ENCODE measurements at places on chromosomes 2 and 18.
A peak's percentile ranks its signal among the peaks of the same experiment; 100 is the strongest.

GRCh38 chr2:85523062-85523902, 15.7 kb upstream of the MAT2A start:
- no peak for DNase-seq

DNA sequence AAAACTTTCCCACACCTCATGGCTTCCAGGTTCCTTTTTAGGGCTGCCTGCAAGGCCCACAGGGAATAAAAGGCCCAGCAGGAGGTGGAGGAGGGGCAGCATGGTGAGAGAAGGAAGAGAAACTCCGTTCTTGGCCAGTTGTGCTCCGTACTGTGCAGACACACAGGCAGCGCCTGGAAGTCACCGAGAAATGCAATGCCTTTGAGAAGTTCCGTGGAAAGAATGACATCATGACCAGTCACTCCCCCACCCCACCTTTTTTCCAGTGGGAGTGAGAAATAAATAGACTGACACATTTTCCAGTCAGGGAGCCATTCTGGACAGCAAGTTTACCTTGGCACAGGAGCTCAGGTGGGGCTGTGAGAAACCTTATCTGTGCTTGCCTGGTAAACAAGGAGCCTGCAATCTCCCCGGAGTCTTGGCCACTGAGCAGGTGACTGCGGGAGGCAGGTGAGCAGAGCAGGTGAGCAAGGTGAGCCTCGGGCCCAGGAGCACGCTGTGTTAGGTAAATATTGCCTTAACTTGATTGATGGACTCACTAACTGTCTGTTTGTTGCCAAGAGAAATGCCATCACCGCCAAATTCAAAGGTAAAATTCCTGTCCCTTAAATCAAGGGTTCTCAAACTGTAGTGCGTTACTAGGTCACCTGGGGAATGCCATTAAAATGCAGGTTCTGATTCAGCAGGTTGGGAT, 13.5 kb upstream of the LBH start:
- DNase-seq = peak; percentile 62

DNA sequence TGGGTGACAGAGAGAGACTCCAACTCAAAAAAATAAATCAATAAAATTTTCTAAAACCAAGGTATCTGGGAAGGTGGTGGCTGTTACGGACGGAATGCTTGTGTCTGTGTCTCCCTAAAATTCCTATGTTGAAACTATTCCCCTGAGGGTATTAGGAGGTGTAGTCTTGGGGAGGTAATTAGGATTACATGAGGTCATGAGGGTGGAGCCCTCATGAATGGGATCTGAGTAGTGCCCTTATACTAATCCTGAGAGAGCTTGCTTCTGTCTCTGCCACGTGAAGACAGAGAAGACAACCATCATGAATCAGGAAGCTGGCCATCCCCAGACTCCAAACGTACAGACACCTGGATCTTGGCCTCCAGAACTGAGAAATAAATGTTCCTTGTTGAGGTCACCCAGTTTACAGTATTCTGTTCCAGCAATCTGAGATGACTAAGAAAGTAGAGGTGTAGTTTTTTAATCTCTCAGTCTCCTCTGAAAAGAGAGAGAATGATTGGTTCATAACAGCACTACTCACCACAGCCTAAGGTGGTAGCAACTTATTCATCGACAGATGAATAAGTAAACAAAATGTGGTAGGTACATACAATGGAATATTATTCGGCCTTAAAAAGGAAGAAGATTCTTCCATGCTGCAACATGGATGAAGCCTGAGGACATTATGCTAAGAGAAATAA, 38.4 kb downstream of the TGFBRAP1 start:
- no peak for DNase-seq

DNA sequence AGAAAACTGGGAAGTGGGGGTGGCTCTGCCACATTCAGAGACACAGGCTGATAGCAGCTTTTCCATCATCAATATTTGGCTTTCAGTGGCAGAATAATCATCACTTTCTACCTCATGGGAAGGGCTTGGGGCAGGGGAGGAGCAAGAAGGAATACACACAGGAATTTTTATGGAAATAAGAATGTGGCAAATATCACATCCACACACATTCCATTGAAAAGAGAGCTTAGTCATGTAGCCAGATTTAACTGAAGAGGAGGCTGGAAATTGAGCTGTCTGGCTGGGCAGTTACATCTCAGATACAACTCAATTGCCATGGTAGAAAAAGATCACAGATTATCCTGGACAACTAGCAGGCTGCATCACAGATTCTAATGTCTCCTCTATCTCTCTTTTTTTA, 1474.0 kb upstream of the ACVR2A start:
- DNase-seq = no peak

- DNase-seq = no peak
Measured at GRCh38 chr2:240149943-240150784, 9.7 kb upstream of the OTOS start.

DNA sequence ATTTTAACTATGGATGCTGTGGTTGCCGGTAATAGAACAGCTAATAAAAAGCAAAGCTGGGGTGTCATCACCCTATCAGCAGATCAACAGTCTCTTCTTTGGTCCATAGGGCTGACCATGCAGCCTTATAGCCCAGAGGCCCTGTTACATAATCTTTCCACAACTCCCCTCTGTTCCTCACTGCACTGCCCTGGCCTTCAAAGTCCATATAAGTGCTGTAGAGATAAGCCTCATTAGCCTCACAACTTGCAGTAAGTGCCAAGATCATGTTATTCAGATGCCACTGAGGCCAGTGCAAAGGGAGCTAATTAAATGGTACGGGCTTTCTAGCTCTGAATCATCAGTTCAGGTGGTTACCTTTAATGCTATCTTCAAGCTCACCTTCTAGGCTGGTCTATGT, 89.7 kb upstream of the CXCR4 start:
- DNase-seq = no peak

DNA sequence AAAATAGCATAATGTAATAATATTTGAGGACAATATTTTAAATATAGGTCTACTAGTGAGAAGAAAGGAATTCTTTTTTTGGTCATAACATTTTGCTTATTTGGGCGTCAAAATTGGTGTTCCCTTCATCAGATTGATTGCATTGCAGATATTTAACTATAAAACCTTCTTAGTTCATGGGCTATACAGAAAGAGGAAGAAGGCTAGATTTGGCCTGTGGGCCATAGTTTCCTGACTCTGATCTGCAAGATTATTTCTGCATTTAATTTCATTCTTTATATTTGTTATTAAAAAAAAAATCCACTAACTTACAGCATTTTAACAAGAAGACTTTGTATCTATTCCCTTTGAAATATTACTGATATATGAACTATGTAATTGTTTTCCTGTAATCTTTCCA, 31.9 kb downstream of the PIKFYVE start:
- DNase-seq = no peak

GRCh38 chr2:127423880-127424279, 5.7 kb downstream of the PROC start:
- DNase-seq = no peak

GRCh38 chr2:190468814-190469569, 60.8 kb downstream of the MFSD6 start:
- peak; percentile 72 for DNase-seq

- DNase-seq = no peak
Measured at GRCh38 chr2:219698748-219699439, 71.5 kb downstream of the SLC4A3 start.

GRCh38 chr18:40956213-40956612, 998.8 kb upstream of the PIK3C3 start:
- no peak for DNase-seq

GRCh38 chr2:66434679-66435548, at the start of gene MEIS1:
MEIS1 (plus strand) TSS chr2:66435125; CDS start chr2:66435857, 732 bp downstream.
- peak; percentile 92 for DNase-seq

GRCh38 chr18:11118051-11118766, 31.2 kb downstream of the PIEZO2 start:
- DNase-seq = no peak

GRCh38 chr2:95381212-95382191, 21.0 kb upstream of the FAHD2A start:
- no peak for DNase-seq

DNA sequence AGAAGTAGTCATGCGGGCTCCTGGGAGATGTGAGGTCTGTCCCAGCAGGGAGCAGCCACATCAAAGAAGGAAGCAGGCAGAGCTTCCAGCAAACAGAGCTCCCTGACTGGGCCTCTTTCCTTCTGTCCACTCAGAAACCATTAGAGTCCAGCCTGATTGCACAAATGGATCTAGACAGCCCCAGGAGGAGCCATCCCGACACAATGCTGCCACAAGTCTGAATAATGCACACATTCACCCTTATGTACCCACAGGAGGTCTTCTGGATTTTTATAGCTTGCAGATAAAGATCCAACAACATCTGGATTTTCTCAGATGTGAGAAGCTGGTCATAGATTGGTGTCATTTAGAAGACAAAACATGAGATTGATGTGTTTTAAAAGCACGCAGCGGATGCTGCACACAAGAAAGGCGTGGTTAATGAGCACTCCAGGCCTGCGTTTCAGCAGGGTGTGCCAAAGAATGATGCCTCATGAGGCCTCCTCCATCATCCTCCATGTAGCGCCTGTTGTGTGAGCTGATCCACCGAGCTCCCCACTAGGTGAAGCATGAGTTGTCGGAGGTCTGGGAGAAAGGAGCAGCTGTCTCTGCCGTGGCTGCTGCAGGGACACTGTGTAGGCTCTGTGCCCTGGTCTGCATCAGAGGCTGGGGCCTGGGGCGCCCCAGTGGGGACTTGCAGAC, 60.6 kb downstream of the MTCL1 start:
- no peak for DNase-seq

DNA sequence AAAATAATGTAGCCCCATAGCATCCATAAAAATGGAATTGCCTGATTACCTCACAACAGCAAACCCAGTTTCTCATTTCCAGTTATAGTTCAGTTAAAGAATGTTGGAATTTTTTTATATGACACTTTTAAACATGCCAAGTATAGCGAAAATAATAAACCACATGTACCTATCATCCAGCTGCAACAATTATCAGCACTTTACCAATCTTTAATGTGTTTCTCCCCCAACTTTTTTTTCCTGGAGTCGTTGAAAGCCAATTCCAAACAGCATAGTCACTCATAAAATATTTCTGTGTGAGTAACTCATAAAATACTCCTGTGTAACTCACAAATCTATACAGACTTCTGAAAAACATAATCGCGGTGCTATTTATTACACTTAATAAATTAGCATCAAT, 38.1 kb downstream of the SMAD4 start:
- DNase-seq = no peak

DNA sequence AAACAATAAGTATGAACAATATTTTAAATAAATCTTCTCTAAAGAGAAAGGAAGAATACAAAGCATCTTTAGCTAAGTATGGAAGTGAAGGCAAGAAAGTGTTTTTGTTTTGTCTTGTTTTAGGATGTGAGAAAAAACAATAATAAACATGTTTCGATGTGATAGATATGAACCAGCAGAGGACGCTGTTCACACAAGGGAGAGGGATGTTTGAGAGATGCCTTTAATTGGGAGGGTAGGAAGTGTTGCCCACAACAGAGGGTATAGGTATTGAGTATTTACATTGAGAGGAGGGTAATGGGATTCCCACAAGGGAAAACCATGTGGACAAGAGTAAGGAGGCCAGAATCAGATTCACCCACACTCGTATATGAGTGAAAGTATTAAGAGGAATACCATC, 55.1 kb downstream of the CDH19 start:
- DNase-seq = no peak

DNA sequence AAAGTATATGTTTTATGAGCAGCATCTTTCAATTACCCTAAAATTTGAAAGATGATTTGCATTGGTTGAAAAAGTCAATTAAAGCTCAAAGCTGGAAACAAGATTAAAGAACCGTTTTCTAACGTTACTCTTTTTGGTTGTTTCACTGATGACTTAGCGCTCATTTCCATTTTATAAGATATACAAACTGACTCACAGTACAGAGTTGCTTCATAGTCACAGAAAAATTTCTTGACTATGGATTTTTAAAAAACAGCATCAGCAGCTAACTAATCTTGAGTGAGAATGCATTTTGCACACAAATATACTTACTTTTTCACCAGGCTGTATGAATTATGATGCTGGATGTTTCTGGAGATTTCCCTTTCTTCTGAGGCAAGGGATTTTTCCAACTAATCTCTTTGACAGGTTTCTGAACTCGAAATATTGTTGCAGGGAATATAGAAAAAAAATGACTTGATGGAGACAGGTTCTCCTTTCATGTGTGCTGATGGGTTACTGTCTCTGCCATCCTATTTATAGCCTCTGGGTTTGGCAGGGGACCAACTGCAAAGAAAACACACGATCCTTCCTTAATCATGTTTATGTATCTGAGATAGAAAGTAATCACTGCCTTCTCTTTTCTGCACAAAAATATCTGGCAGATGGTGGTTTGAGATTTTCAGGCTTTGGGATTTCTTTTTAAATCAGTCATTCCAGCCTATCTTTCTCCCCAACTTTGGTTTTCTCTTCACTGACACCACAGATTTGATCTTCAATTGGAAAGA, 129.4 kb upstream of the DAPL1 start:
- DNase-seq = no peak

DNA sequence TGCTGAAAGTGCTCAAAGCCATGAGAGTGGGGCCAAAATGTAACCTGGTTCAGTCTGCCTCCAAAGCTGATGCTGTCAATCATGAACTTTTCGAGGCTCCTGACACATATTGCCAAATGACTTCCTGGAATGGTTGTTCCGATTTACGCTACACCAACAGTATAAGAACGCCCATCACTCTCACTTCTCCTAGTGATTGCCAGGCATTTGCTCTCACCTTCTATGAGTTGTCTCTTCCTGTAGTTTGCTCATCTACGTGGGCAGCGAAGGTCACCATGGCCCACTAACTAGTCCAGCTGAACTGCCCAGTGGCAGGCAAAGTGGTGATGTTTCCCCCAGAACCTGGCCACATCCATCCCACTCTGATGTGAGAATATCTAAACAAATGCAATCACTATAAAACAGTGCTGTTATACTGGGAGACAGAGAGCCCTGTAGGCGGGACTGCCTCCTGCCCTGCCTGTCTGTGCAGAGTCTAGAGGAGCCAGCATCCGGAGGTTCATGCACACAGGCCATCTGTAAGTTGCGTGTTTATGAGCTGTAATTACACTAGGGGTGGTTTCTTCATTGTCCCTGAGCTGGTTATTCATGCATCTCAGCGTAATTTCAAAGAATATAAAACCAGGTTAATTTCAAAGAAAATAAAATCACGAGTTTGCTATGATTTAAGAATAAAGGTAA, 8.8 kb upstream of the CABLES1 start:
- no peak for DNase-seq

GRCh38 chr2:160934991-160935390, 225.2 kb upstream of the TANK start:
- DNase-seq = no peak

GRCh38 chr18:24989760-24990593, 362.0 kb downstream of the ZNF521 start:
- no peak for DNase-seq

GRCh38 chr2:148546270-148546669, 98.3 kb upstream of the EPC2 start:
- no peak for DNase-seq

Data from left cardiac atrium (tissue), 4 donors.